ENCODE measurements at places on chromosomes 6 and 20.

- no peak for DNase-seq
Measured at GRCh38 chr6:3616565-3617176, 134.8 kb downstream of the PXDC1 start.

DNA sequence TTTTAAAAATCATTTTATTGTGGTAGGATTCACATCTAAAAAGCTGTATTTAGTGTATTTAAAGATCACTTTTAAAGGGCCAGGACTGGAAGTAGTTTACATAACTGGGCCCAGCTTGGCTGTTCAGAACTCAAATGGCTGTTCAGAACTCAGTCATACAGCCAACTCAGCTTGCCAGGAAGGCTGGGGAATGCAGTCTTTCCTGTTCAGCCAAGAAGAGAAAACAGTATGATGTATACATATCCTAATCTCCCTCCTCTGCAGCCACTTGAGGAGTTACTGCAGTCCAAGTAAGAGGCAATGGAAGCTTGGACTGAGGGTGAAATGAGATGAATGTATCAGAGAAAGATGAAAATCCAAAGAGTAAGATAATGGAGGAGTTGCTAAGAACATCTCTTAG lies 24.6 kb downstream of the DSTN start:
- peak; percentile 6 for DNase-seq

DNA sequence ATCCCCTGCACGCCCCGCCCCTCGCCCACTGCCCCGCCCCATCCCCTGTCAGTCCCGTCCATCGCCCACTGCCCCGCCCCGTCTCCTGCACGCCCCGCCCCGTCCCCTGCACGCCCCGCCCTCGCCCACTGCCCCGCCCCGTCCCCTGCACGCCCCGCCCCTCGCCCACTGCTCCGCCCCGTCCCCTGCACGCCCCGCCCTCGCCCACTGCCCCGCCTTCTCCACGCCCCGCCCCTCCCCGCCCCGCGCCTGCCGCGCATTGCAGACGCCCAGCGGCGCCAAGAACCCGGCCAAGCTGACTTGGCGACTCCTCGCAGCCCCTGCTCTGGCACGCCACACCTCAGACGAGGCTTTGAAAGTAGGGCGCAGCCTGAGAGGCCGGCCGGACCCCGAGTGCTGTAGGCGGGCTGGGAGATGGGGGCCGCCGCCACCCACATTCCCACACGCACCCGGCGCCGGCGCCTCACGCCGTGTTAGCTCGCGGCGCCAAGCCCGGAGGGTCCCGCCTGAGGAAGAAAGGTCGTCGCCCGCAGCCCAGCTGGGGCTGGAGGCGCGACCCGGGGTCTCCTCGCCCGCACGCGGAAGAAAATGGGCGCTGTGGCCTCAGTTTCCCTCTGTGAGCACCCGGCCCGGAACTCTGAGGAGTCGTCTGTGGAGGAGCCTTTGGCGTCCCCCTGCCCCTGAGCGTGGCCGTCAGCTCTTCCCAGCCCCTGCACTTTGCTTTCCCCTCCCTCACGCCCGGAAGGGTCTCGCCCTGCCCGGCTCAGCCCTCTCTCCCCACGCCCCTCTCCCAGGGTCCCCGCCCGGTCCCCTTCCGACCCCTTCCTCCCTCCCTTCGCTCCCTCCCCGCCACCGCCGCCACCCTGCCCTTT lies at the start of gene RAD21L1:
Gene RAD21L1, plus strand, starts transcription at position 262 of the 872 bp plus-strand sequence. CDS start 2,410 bp downstream, outside the sequence.
- DNase-seq, result no peak

DNA sequence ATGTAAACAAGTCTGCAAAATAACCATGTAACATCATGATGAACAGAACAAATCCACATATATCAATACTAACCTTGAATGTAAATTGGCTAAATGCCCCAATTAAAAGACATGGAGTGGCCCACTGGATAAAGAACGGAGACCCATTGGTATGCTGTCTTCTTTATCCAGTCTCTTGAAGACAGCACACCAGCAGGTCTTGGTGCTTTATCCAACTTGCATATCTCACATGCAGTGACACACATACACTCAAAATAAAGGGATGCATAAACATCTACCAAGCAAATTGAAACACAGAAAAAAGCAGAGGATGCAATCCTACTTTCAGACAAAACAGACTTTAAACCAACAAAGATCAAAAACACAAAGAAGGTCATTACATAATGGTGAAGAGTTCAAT lies 30.3 kb upstream of the EPB41L2 start:
- DNase-seq, result no peak

GRCh38 chr6:114437235-114437634 lies 94.4 kb upstream of the HS3ST5 start:
- no peak for DNase-seq

DNA sequence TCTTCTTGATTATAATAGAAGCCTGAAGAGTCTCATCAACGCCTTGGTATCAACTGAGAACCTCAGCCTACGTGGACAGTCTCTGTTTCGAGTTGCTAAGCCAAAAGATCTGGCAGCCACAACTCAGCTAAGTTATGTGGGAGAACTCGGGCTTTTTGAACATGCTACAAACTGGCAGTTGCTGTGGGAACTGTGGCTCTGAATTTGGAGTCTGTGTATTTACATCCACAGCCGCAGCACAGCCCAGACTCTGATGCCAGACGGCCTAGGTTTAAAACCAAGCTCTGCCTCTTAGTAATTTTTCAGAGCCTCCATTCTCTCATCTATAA lies 35.8 kb downstream of the RIPOR2 start:
- DNase-seq, result no peak

DNA sequence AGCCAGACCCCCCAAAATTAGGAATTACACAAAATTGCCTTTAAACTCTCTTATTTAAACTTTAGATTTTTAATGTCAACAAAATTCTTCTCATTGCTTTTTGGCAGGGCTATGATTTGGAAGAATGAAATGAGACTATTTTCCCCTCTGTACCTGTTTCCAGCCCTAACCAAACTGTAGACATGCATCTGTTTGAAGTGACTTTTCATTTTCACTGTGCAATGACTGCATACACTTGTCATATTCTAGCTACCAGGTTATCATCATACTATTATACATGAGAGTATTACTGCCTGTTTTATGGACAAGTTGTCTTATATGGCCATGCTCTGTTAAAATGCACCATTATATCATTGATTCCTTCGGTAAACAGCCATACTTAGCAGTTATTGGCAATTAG lies 295.2 kb downstream of the TBC1D7 start:
- no peak for DNase-seq

DNA sequence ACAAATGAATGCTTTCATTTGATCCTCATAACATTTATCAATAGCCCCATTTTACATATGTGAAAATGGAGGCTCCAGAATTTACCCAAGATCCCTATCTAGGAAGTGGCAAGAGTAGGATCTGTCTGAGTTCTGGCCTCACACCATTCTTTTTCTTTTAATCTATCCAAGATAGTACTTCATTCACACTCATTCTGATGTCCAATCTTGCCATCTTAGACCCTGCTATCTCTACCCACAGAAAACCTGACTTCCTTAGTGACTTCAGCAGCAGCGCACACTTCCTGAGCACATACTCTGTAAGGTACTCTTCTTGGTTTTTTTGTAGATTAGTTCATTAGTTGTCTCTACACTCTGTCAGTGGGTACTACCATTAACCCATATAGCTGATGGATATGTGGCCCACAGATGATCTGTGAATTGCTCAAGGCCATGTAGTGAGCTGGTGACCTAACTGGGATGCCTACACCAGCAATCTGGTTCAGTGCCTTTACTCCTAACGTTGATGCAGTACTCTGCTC lies 36.3 kb downstream of the COX4I2 start:
- no peak for DNase-seq

DNA sequence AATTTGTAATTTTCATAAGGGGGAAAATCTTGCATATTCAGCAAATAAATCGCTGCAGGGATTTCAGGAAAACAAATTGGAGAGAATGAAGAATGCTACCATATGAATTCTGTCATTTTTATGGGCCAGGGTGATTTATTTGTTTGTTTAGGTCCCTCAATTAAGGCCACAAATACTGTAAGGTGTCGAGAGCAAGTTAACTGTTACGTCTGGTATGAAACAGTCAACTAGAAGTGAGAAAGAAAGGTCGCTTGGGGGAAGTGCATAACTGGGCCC lies 166.9 kb upstream of the TSHZ2 start:
- no peak for DNase-seq

- DNase-seq, result no peak
Measured at GRCh38 chr20:13418263-13419229, 197.5 kb downstream of the ISM1 start.

DNA sequence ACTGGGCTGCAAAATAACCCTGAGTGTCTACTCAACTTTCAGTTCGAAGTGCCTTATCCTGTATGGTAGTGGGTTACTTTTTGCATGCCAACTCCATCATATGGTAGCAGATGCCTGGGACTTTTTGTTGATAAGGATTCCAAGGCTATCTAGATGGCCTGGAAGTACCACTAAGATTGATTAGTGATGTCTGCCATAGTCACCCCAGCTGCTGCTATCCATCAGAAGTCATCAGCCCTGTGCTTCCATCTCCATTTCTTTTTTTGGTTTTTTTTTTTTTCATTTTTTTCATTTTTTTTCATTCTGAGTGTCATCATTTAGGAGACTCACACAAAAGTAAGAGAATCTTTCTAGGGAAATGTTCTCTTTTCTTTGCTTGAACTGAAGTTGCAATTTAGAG lies 217.4 kb upstream of the PLCB4 start:
- no peak for DNase-seq

GRCh38 chr6:165952514-165952913 lies 215.1 kb downstream of the TBXT start:
- no peak for DNase-seq

- DNase-seq, result no peak
Measured at GRCh38 chr6:36751091-36751490, 53.5 kb downstream of the RAB44 start.

DNA sequence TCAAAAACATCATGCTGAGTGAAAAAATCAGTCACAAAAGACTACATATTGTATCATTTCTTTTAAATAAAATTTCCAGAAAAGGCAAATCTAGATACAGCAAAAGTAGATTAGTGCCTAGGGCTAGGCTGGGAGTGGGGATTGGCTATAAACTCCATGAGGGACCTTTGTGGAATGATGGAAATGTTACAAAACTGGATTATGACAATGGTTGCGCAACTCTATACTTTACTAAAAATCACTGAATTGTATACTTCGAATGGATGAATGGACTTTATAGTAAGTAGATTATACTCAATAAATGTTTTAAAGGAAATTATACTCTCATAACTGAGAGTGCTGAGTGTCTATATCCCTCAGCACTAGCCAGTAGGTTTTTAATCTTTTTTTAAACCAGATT lies 4.3 kb downstream of the HMGN3 start:
- DNase-seq, result no peak

DNA sequence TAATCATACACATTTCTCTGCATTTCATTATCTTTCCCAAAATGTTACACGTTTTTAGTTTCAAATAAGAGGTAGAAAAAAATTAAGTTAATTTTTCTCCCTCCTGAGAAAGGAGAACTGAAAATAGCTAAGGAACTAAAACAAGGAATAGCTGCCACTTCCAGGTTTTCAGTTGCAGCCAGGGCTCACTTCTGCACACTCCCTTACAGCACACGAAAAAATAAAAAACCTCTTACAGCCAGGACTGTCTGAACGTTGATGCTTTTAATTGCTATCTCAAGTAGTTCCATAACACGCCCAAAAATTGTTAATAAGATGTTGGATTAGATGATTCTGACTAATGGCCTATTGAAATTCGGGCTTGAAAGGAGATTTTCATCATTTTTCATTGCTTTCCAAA lies 153.7 kb upstream of the THBS2 start:
- DNase-seq, result no peak

- no peak for DNase-seq
Measured at GRCh38 chr20:460180-460579, 2.2 kb downstream of the TBC1D20 start.

DNA sequence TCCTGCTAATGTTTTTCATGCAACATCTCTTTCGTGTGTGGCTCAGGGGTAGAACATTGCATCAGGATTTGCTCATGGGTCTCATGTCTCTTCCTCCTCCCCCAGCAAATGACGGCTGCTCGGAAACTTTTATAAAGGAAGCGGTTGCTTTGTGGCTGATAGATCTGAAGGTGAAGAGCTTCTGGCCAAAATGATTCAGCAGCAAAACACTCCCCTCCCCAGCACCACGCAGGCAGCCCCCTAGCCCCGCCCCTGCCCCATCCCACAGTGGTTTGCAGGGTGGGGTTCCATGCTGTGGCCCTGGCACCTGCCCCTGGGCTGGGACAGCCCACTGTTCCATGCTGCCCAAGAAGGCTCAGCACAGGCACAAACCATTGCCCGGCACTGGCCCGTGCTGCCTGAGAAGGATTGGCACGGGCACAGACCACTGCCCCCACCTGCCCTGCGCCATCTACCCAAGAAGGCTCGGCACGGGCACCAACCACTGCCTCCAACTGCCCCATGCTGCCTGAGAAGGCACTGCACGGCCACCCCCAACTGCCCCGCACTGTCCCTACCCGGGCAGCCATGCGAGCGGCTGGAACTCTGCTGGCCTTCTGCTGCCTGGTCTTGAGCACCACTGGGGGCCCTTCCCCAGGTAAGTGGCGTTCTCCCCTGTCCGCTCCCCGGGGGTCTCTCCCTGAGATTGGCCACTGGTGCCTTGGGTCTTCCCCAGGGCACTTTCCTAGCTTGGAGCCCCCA lies at the start of gene CST7:
Gene CST7, plus strand, starts transcription at position 331 of the 741 bp plus-strand sequence. Its CDS starts 237 bp downstream, at position 568.
- no peak for DNase-seq

DNA sequence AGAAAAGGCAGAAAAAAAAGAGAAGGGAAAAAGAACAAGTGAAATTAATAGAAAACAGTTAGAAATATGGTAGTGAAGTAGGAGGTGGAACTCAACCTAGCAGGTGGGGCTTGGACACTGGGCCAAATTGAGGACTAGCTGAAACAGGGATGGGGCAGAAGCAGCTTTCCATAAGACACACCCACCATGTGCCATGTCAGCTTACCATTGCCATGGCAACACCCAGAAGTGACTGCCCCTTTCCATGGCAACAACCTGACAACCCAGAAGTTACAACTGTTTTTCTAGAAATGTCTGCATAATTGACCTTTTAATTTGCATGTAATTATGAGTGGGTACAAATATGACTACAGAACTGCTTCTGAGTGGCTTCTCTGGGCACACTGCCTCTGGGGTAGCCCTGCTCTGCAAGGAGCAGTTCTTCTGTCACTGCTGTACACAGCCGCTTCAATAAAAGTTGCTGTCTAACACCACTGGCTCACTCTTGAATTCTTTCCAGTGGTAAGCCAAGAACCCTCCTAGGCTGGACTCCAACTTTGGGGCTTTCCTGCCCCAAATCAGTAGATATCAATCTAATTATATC lies 35.9 kb upstream of the SLC24A3 start:
- no peak for DNase-seq

- peak; percentile 54 for DNase-seq
Measured at GRCh38 chr6:43823879-43824702, 54.1 kb downstream of the VEGFA start.

DNA sequence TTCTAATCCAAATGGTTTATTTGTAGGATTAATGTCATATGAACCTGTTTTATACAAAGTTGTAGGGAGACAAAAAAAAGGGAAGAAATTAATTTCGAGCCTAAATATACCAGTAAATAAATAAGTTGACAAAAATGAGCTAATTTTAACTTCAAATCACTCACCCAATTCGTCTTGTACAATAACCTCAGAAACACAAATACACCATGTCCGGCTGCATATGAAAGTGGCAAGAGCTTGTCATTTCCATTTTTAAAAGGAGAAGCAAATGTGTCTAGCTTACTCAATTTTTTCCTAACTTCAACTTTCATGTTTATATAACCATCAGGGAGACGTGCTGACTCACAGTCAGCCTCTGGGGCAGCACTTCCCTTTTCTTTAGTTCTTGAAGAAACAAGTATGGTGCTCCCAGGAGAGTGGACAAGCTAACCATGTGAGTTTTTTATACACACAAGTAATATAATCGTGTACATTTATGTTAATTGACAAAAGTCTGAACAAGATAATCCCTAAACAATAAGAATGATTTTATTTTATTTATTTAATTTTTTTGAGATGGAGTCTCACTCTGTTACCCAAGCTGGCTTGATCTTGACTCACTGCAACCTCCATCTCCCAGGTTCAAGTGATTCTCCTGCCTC lies 55.5 kb upstream of the SGK1 start:
- DNase-seq, result peak; percentile 64
